ENCODE measurements at places on chromosomes 13 and 19.

GRCh38 chr13:60756306-60756705 lies 359.3 kb downstream of the TDRD3 start:
- no peak for DNase-seq

DNA sequence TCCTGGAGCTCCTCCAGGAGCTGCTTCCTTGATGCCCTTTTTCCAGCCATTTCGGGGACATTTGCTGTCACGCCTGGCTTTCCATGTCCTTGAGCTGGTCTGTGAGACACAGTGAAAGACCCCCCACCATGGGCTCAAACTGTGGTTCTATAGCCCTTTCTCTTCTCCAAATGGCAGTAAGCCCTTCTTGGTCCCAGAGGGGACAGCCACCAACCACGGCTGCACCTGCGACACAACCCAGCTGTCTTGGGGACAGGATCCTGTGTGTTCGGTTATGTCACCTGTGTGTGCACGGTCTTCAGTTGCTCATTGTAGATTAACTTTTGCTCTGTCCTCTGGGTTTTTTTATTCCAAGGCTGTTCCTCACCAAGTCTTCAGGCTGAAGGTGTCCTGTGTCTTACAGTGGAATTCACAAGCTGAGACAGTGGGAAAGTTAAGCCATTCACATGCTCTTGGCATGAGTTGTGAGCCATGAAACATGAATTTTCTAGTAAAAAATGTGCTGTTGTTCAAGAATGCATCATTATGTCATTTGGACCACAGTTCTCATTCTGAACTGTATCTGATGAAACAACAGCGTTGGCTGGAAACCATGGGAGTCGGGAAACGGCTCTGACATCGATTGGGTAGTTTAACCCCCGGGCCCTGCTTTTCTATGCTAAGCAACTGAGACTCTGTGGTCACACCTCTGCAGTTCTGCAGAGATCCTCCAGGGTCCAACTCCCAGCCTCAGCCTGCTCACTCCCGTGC lies 129.5 kb upstream of the MCF2L start:
- no peak for DNase-seq

- no peak for DNase-seq
Measured at GRCh38 chr13:103430368-103430767, 364.2 kb upstream of the SLC10A2 start.

- peak; percentile 9 for DNase-seq
Measured at GRCh38 chr19:23286477-23286876, 36.3 kb upstream of the ZNF724 start.

DNA sequence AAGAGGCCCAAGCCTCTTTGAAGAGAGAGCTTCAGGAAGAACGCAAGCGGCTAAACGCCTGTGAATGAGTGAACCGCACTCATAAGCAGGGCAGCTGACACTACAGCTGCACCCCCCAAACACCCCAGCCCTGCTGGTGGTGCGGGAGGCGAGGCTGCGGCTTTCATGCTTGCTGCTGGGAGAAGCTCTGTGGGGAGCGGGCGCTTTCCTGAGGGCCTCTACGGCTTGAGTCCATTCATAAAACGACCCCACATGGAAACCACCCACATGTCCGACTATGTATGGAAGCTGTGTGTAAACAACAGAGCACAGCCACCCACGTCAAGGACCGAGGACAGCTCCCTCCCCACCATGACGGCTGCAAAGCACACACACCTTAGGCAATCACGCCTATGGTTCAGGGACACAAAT lies 5.5 kb downstream of the AP3D1 start:
- no peak for DNase-seq
